Keratinocyte (primary cell): ENCODE measurements at places on chromosomes 5 and 9. TPM values are rescaled to one million over a fixed set of nuclear protein-coding genes. Genes with fewer than 3 reads are reported as not detected.
A peak's percentile ranks its signal among the peaks of the same experiment; 100 is the strongest.

GRCh38 chr5:6545770-6546690 is 86.8 kb downstream of the NSUN2 start:
- H3K27me3 ChIP-seq: no peaks in the 10 kb centered on the region
- DNase-seq: no peak
- H3K4me1 ChIP-seq: no peaks in the 10 kb centered on the region
- no peak overlapping the region for H3K27ac ChIP-seq

DNA sequence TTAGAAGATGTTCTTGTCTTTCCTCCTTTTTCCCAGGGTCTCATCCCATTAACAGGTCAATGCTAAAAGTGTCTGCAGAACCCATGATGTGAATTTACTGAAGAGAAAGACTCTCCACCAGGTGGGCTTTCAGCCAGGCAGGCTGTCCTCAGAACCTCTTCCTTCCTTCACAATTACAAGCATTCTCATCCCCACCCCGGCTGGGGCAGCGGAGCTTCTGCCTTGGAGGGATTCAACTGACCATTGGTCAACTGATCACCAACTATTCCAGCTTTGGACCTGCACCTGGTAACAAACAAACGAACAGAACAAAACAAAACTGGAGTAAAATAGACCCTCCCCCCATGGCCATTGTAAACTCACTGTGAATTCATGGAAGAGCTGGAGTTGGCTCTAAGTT is 12.6 kb downstream of the IL9 start:
- no peak for DNase-seq
- H3K36me3 ChIP-seq: no peaks in the 10 kb centered on the region
- no peak overlapping the region for H3K27ac ChIP-seq
- H3K27me3 ChIP-seq: peaks cover 14% of the 10 kb centered on the region
- peaks cover 4% of the 10 kb centered on the region for H3K4me1 ChIP-seq

DNA sequence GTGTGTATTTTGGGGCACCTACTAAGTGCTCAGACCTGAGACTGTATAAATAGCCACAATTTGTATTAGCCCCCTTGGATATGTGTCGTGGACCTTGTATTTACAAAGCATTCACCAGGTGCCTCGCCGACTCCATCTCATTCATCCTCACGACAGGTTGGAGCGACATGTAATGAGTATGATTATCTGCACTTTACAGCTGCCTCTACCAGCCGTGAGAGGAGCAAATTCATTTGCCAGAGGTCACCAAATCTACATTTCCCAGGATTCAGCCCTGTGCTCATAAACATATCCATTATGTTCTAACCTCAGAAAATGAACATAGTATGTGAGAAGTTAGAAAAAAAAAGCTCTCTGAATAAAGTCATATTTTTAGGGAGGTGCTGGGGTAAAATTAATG is 167.4 kb downstream of the ZDHHC21 start:
- no peak for DNase-seq
- H3K27ac ChIP-seq: no peak overlapping the region
- H3K4me3 ChIP-seq: no peak overlapping the region
- no peaks in the 10 kb centered on the region for H3K4me1 ChIP-seq

DNA sequence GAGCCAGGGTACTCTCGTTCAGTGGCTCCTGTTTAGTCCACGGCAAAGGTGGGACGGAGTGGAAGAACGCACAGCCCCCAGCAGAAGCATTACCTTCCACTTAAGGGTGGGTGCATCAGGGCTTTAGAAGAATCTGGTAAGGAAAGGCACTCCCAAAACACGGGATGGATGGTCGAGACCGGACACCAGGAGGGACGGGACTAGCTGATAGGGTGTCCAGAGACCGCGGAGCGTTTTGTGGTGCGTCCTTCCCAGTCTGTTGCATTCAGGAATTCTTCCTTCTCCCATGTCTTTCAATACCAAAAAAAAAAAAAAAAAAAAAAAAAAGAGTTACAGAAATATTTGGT is 545 bp upstream of the CTSV start:
- peak overlapping the region; percentile 89 for H3K4me3 ChIP-seq
- peaks cover 9% of the 10 kb centered on the region for H3K36me3 ChIP-seq
- no peak for DNase-seq
- no peaks in the 10 kb centered on the region for H3K27me3 ChIP-seq

- H3K4me1 ChIP-seq: peaks cover 49% of the 10 kb centered on the region
- H3K27ac ChIP-seq: no peak overlapping the region
- H3K27me3 ChIP-seq: no peaks in the 10 kb centered on the region
- no peak for DNase-seq
- H3K4me3 ChIP-seq: no peak overlapping the region
Observed at GRCh38 chr5:149127394-149127955, 13.8 kb upstream of the ABLIM3 start.

GRCh38 chr5:42666869-42667268 is 89.7 kb upstream of the CCDC152 start:
- H3K4me1 ChIP-seq: no peaks in the 10 kb centered on the region
- H3K27me3 ChIP-seq: no peaks in the 10 kb centered on the region
- DNase-seq: no peak
- H3K36me3 ChIP-seq: no peaks in the 10 kb centered on the region
- no peak overlapping the region for H3K4me3 ChIP-seq

Gene HARS1
- 72.0 to 115 TPM (median 87.8 TPM) in 3 replicates for polyA plus RNA-seq
